ENCODE measurements at places on chromosomes 1 and 21.

- no peak for DNase-seq
Measured at GRCh38 chr1:179066471-179066870, 15.4 kb upstream of the TOR3A start.

DNA sequence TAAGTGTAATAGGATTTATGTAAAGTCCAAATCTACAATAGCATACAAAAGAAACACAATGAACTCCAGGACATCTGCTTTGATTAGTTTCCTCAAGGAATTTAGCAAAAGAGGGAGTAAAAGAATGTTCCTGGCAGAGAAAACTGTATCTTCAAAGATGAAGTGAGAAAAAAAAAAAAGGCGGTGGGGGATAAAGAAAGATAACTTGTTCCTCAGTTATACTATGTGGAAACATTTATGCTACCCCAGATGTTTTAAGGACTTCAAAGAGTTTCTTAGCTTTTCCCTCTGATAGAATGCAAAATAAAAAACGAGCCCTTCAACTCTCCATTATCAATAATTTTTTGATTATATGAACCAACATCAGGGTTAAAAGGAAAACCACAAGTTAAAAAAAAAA is 908.9 kb upstream of the ADGRL2 start:
- no peak for DNase-seq

DNA sequence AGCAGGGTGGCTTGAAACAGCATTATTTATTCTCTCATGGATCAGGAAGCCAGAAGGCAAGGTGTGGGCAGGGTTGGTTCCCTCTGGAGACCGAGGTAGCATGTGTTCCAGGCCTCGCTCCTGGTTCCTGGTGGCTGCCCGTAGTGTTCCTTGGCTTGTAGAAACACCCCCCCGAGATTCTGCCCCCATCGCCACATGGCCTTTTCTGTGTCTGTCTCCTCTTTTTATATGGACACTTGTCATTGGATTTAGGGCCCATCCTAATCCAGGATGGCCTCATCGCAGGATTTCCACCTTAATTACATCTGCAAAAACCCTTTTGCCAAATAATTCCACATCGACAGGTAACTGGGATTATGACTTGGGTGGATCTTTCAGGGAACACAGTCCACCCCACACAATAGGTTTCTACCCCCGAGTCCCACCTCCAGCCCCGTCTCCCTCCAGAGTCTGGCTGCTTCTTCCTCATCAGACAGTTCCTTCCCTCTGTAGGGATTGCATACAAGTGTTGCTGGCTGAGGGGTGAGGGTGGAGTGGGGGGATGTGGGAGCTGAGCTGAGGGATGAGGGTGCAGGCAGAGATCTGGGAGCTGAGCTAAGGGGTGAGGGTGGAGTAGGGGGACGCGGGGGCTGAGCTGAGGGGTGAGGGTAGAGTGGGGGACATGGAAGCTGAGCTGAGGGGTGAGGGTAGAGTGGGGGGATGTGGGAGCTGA is 12.3 kb upstream of the NPHP4 start:
- DNase-seq = no peak

DNA sequence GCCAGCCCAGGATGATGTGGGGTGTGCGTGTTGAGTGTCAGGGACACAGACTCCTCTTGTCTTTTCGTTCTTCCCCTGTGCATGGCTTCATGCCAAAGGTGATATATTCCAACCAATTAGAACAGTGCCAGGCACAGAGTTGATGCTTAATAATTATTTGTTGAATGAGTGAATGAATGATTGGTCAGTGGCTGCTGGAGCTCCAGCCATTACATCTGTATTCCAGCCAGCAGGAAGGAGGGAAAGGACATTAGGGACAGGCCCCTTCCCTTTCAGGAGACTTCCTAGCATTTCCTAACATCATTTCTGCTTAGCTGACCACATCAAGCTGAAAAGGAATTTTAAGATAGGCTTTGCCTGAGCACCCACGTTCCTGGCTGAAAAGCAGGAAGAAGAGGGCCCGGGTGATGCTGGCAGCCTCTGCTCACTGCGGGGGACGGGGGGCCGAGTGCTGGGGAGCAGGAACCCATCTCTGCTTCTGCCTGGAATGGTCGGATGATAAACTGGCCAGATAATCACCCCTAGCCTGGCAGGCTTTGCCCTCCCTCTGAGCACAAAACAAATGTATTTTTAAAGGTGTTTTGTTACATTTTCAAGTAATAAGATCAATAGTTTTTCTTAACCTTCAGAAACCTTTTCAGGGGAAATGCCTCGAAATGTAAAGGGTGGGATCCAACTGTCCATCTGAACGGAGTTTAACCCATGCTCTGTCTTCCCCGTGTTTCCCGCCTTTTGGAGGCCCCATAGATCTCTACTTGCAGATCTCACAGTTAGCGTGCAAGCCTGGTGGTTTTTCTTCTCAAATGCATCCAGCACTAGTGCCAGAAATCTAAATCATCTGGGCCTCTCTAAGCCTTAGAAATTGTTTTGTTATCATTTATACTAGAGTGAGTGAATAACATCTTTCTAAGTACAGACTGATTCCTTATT is 39.0 kb downstream of the SLC37A1 start:
- no peak for DNase-seq

Data from activated CD8-positive, alpha-beta memory T cell treated with anti-CD3 and anti-CD28 coated beads for 1 hour (primary cell).